ENCODE measurements at places on chromosomes 4 and X.

DNA sequence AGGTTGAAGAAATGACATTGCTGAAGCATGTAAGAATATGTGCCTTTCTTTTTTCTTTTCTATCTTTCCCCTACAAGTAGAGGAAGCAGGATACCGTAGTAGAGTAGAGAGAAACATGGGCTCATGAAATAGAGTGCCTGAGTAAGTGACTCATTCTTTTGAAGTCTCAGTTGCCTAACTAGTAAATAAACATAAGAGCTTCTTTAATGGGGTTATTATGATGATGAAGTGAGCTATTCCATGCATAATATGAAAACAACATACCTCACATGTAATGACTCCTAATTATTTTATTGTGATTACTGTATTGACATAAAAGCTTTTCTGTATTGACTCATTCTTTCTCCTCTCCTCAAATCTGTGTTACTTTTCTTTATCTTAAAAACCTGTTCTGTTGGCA is 1538.2 kb downstream of the TECRL start:
- no peak for DNase-seq

DNA sequence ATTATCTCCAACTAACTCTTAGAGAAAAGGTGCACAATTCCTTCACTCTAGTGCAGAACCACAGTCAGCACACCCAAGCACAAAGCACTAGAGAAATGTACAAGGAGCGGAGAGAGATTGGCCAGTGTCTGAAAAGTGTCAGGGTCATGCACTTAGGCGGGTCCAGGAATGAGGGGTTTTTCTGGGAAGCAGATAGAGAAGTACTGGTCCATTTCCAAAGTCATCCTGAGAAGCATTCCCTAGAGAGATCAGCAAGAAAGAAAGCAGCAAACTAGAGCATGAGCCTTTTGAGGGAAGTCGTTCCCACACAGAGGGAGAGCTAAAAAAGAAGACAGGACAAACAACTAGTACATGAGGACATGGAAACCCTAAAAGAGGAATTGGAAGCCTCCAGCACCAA is 168.1 kb upstream of the MAP3K15 start:
- no peak for DNase-seq

DNA sequence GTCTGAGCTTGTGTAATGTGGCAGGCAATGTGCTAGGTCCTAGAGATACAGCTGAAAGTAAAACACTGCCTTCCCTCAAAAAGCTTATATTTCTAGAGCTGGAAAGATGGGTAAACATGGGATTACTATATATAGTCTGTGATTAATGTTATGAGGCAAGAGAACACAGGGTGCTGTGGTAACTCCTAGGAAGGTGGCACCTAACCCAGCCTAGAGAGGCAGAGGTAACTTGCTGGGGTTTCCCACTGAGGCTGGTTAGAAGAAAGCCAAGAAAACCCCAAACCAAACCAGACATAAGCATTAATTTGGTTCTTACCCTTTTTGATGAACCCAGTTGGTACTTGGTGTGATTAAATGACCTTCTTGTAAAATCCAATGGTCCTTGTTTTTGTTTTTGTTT is 315.0 kb downstream of the PPP1R2C start:
- DNase-seq = no peak

GRCh38 chrX:22424122-22424915 is 151.6 kb downstream of the CBLL2 start:
- DNase-seq = no peak

GRCh38 chrX:47172971-47173792 is 20.4 kb upstream of the UBA1 start:
- no peak for DNase-seq

GRCh38 chrX:56468441-56468840 is 95.0 kb upstream of the UBQLN2 start:
- DNase-seq = no peak

GRCh38 chr4:77127837-77128621 is 29.0 kb upstream of the CCNG2 start:
- DNase-seq = no peak

DNA sequence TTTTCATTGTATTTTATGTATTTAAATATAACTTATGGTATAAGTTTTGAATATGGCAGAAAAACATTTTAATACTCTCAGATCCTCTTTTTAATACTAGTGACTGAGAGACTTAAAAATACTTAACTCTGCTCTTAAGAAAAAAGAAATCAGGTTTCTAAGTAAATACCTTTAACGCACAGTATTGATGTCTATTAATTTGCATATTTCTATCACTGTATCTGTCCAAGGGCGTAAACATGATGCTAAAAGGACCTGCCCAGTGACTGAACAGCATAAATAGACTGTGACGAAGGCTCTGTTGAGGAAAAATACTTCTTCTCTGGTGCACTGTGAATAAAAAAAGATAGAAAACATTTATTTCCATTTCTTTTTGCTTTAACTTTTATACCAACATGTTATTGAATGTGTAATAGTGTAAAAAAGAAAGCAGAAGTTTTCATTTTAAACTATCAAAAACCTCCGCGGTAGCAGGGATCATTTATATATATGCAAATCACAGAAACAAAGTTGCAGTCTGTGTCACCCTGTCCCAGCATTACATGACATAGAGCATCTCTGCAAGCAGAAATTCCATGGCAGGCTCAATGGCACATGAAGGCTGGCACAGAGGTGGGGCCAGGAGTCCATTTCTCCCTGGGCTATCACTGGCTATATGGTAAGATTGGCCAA is 75.4 kb downstream of the ZAR1 start:
- no peak for DNase-seq

GRCh38 chr4:155889031-155889793 is 14.3 kb upstream of the TDO2 start:
- no peak for DNase-seq
